ENCODE measurements at places on chromosomes 6 and 20.

GRCh38 chr20:33945391-33946081 is 48.2 kb upstream of the RALY start:
- DNase-seq, result no peak

- no peak for DNase-seq
Observed at GRCh38 chr6:33850296-33850695, 46.5 kb upstream of the MLN start.

DNA sequence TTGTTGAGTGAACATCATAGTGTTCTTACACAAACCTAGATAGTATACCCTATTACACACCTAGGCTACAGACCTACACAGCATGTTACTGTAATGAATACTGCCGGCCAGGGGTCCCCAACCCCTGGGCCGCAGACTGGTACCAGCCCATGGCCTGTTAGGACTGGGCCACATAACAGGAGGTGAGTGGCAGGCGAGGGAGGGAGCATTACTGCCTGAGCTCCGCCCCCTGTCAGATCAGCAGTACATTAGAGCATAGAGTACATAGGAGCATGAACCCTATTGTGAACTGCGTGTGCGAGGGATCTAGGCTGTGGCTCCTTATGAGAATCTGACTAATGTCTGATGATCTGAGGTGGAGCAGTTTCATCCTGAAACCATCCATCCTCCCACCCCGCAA is 126.3 kb downstream of the PRND start:
- no peak for DNase-seq

DNA sequence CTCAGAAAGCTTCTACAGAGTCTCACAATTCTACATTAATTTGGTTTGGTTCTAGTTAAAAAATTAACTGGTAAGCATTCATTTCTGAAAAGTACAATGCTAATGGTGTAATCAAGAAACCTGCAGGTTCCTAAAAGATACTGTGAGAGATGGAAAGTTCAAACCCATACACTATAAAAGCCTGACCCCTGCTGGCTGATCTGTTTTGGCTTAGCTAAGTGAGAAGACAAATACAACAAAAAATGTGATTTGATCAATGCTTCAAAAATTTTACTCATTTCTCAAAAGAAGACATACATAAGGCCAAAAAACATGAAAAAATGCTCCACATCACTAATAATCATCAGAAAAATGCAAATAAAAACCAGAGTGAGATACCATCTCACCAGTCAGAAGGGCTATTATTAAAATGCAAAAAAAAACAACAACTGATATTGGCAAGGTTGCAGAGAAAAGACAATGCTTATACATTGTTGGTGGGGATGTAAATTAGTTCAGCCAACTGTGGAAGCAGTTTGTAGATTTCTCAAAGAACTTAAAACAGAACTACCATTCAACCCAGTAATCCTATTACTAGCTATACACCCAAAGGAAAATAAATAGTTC is 102.8 kb downstream of the MOXD1 start:
- no peak for DNase-seq

All from activated CD4-positive, CD25-positive, alpha-beta regulatory T cell (primary cell).